ENCODE measurements at places on chromosomes 3 and 15.

DNA sequence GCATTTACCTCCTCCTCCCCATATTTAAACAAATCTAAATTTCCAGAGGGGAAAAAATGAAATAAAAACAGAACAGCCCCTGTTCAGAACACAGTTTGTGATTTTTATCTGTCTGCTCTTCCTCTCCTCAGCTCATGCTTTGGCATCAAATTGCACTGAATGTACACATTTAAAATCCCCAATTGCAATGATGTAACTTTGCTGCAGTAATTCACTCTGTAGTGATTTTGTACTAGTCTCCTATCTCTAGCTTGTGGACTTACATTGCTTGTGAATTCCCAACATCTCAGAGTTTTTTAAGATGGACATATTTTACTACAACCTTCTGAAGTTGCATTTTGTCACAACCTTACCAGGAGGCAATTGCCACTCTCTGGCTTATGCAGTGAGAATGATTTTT lies 81.6 kb upstream of the ROBO2 start:
- no peak for DNase-seq

DNA sequence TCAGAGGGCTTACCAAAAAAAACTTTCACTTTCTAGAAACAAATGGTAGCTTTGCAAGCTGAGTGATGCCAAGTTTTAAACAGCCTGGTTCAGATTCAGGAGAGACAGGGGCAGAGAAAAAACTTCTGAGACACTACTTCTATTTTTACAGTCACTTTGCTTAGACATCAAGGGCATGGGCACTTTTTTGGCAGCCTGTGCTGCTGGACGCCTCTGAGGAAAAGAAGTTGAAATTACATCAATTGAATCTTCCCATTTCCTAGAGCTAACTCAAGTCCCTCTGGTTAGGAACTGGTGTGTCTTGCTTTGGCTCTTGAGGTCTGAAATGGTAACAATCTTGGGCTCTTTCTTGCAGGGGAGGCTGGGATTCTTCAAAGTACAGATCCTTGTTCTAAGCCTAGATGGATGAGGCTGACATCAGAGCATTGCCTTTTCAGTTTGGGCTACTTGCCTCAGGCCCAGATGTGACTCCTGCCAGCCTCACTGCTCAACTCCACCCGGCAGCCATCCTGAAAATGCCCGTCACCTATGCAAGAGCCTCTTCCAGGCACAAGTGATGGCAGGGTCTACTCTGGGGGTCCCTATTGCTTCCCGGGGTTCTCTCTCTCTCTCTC lies 357.5 kb downstream of the FOXP1 start:
- no peak for DNase-seq

DNA sequence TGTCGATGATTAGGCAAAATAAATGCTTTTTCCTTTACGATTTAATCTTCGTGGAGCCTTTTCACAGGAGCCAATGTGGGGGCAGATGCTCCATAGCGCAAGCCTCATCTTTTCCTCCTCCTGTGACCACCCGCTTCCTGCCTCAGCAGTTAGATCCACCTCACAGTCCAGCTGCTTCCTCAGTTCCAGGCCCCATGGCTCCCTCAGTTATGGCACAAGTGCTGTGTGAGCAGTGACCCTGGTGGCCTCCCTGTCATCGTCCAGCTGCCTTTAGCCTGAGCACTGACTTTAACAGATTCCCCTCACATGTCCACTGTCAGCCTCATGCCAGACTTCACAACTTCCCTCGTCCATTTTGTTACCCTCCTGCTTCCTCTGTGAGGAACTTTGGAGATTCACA lies 424.6 kb upstream of the GBE1 start:
- no peak for DNase-seq

- no peak for DNase-seq
Measured at GRCh38 chr15:34802371-34802770, 7.0 kb upstream of the ACTC1 start.

DNA sequence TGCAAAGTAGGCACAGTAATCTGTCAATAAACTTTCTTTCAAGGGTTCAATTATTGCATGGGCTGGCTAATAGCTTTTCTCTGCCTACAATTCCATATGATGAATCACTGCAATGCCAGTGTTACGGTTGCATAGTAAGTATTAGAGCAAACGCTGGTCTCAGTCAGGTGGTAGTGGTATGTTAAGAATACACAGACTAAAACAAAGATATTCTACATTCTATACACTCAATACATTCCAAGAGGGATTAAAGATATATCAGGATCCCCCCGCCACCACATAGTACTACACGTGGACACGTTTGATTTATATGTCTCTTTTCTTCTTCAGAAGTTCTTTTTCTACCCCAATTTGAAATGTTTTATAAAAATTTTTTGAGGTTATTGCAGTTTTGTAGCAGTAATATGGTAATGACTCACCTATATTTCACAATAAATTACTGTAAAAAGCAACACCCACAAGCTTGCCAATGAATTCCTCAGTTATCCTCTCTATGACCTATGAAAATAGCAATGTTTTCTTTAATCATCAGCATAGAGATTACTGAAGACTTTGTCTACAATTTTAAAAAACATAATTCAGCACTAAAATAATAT lies 68.2 kb downstream of the CD200R1L start:
- DNase-seq = no peak

- DNase-seq = no peak
Measured at GRCh38 chr3:8173892-8174291, 327.7 kb upstream of the LMCD1 start.

DNA sequence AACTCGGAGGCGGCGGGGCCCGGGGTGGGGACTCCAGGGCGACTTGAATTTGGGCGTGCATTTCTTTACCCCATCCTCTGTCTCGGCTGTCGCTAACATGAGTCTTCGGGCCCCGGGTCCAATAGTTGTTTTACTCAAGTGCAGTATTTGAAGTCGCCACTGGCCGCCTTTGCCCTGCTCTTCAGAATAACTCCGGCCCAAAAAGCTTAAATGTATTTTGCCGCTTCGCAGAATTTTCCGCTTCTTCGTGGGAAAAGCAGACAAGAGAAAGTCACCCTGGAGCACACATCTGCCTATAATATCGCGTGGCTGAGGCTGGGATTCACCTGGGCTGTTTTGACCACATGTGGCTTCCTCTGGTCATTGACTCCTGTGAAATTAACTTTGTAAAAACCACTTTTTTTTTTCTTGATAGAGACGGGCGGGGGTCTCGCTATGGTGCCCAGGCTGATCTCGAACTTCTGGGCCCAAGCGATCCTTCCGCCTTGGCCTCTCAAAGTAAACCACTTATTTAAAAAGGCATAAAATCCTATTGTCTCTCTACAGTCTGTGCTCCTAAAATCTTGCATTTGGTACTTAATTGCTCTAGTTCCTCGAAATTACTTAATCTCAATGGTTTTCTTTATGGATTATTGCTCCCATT lies 676 bp downstream of the CNOT10 start:
- peak; percentile 19 for DNase-seq

DNA sequence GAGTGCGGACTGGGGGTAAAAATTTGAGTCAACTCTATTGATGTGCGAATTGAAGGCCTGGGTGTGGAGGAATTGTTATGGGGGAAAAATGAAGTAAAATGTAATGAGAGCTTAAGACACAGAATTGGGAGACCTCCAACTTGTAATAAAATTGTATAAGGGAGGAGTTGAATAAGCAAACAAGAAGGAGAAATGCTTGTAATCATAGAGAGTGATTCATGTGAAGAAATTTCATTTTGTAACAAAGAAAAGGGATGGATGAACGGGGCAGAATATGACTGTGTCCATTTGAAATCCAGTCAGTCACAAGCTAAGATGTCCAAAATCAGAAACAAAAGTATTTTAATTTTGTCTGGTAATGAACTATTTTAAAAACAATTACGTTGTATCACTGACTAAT lies 552.3 kb downstream of the NAALADL2 start:
- no peak for DNase-seq

DNA sequence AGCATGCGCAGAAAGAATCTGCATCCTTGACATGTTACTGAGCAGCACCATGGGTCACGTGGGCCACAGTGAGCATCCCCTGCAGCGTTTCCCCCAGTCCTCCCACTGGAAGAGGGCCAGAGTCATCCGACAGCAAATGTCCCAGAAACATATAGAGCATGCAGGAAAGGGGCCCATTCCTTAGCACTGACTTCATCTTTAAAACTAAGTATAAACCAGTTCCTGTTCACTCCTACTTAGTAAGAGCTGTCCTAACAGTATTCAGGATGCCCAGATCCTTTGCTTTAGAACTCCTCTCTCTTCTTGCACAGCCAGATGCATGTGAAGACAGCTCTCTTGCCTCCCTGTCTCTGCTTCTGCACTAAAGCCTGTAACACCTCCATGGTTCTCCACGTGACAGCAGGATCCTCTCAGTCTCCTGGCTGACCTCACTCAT lies 79.3 kb upstream of the OXTR start:
- no peak for DNase-seq

DNA sequence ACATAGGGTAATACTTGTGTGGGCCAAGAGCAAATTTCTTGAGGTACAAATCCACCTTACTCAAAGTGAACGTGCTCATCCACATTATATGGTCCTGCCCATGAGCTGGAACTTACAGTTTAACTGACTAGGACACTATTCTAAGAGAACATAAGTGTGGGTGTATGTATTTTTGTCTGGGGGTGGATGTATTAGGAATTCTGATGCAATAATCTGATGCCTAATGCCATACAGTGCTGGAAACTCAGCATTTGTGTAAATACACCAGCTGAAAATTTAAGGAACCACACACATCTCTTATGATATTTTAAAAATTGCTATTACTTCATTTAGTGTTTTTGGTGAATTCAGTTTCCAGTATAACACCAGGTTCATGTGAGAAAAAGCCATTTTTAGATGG lies 1350.7 kb downstream of the ZPLD1 start:
- DNase-seq = no peak

- DNase-seq = no peak
Measured at GRCh38 chr3:119555309-119555735, 4.1 kb downstream of the CD80 start.

GRCh38 chr15:33007303-33007855 lies 187.1 kb downstream of the FMN1 start:
- no peak for DNase-seq

GRCh38 chr15:50066202-50066601 lies 52.8 kb downstream of the ATP8B4 start:
- DNase-seq = no peak

DNA sequence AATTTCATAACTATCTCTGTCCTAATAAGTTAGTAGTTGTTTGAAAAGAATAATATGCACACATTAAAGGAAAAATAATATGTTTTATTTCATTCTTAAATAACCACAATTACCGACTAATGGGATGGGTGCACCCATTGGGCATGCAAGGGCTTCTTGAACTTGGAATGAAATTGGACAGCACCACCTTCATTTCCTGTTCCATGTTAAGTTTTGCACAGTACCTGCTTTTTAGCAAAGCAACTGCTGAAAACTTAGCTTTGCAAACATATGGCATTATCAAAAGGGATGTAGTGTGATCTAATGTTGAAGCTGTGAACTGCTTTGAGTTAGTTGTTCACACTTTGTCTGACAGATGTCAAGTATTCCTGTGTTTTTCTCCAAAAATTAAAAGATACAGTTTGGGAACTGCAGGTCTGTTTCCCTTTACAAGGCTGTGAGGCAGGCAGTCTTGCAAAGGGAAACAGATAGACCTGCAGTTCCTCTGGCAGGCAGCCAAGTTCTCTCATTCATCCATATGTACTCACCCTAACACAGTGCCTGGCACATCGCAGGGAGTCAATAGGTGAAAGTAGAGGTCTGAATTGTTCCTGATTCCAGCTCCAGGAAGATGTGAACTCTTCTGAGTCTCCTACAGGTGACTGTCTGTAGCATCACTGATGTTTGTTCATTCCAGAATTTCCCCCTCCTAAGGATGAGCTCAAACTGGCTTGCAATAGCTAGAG lies 64.3 kb upstream of the GOLGA8B start:
- DNase-seq = peak; percentile 67

Data from hematopoietic multipotent progenitor cell treated with erythropoietin and hydrocortisone succinate and interleukin-3 and kit ligand, for 17 days (in vitro differentiated cells).